ENCODE measurements at places on chromosomes 5 and 9.

GRCh38 chr5:161548487-161549094, 2.1 kb upstream of the GABRB2 start:
- DNase-seq: no peak

DNA sequence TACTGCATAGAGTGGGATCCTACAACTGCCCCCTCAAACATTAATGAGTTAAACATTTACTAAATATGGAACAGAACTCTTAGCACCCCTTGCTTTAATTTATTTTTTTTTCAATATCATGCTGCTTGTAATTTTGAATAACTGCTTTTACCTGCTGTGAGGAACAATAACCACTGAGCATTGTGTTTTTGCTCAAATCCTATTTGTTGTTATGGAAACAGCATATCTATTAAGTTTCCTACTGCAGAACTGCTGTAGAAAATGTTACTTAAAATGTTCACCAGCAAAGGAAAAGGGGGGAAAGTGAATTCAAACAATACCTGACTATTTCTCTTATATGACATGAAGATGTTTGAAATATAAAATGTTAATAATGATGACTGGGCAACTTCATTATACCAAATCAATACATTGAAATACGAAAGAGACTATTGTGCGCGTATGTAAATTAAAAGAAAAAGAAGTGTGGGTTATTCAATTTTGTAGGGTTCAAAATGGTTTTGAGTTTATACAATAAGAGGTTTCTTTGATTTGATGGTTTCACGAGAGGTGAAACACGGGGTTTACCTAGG, 1043.8 kb upstream of the NUDT12 start:
- no peak for DNase-seq

DNA sequence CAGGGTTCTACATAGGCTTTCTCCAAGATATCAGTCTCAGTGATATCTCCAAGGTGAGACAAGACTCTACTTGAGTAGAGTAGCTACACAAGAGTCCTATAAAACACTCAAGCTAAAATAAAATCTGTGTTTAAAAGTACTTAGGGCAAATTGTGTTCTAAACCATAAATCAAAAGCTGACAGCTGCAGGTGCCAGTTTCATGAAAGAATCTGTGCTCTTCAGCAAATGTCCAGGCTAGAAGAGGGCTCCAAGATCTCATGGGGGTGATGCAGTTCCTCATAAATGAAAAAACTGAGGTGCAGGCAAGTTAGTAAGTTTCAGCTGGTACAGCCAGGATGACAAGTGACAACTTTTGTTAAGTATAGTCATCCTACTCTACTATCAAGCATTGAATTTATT, 142.8 kb upstream of the TNPO1 start:
- DNase-seq: no peak

GRCh38 chr9:113621309-113621791, 157.8 kb downstream of the RGS3 start:
- DNase-seq: peak; percentile 92

GRCh38 chr5:143495821-143496275, 92.4 kb upstream of the NR3C1 start:
- no peak for DNase-seq

DNA sequence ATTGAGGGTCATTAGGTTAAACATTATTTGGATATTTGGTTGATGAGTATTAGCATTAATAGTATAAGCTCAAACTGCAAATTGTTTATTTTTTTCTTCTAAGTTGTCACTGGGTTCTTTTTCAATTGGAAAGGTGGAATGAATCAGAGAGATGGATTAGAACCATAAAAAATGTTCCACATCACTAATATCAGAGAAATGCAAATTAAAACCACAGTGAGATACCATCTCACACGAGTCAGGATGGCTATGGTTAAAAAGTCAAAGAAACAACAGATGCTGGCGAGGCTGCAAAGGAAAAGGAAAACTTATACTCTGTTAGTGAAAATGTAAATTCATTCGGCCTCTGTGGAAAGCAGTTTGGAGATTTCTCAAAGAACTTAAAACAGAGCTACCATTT, 122.8 kb downstream of the CCDC192 start:
- no peak for DNase-seq

Data from RCC 7860 (cell line).